ENCODE measurements at places on chromosomes 16 and 17.

GRCh38 chr16:85332175-85332574 is 219.9 kb upstream of the CIBAR2 start:
- no peak for DNase-seq

DNA sequence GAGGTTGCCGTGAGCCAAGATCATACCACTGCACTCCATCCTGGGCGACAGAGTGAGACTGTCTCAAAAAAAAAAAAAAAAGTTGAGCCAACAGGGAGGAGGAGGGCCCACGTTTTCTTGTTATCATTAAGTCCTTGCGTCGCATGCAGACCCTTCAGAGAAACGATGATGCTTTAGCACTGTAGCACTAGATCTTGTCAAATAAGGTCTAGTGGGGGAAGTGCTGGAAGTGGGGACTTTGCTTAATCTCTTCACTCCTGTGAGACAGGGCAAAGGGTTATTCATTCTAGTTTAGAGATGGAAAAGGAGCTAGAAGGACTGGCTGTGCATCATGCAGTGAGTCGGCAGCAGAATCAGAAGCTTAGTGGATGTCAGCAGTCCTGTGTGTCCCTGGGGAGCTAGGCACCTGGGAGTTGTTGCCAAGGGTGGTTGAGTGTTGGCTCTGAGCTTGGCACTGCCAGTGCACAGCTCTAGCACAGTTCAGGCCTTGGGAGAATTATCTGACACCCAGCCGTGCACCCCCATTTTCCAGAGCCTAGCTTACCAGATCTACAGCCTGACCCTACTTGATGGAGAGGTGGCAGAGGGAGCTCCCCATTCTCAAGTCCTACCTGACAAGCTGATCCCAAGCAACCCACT is 33.4 kb upstream of the TBX2 start:
- no peak for DNase-seq

DNA sequence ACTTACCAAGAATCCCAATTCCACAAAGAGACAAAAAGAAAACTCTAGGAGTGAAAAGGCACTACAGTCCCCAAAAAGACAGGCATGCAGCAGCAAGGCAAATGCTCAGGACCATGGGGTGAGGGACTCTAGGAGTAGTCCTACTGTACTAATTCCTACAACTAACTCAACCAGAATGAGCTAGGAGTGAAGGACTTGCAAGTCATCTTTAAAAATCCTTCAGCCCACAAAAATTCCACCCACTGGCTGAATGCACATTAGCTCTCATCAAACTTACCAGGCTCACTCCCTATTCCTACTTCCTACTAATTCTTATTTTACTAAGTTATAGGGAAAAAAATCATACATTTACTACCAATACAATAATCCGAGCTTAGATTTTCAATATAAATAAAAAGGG is 141.7 kb upstream of the C17orf78 start:
- no peak for DNase-seq

- no peak for DNase-seq
Observed at GRCh38 chr16:12193692-12194091, 217.2 kb downstream of the SNX29 start.

GRCh38 chr16:67425580-67425979 is 5.3 kb upstream of the HSD11B2 start:
- no peak for DNase-seq

DNA sequence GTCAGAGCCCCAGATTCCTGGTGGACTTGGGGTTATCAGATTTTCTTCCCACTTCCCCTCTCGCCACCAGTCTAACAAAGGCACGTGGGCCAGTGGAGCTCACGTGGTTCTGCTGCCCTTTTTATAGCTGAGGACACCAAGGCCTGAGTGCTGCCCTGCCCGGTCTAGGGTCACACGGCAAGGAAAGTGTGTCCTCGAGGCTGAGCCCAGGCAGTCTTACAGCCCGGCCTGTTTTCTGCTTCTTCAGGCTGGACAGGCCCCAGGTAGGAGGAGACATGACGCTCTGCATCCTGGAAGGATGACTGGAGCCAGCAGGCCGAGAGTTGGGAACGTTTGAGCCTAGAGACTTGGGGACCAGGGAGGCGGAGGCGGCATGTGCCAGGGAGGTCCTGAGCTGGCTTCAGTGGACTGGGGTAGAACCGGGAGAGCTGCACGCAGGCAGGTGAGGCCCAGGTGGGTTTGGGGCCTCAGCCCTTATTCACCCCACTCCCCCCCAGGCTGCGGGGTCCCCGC is 3.5 kb downstream of the CTRB1 start:
- DNase-seq, result no peak

DNA sequence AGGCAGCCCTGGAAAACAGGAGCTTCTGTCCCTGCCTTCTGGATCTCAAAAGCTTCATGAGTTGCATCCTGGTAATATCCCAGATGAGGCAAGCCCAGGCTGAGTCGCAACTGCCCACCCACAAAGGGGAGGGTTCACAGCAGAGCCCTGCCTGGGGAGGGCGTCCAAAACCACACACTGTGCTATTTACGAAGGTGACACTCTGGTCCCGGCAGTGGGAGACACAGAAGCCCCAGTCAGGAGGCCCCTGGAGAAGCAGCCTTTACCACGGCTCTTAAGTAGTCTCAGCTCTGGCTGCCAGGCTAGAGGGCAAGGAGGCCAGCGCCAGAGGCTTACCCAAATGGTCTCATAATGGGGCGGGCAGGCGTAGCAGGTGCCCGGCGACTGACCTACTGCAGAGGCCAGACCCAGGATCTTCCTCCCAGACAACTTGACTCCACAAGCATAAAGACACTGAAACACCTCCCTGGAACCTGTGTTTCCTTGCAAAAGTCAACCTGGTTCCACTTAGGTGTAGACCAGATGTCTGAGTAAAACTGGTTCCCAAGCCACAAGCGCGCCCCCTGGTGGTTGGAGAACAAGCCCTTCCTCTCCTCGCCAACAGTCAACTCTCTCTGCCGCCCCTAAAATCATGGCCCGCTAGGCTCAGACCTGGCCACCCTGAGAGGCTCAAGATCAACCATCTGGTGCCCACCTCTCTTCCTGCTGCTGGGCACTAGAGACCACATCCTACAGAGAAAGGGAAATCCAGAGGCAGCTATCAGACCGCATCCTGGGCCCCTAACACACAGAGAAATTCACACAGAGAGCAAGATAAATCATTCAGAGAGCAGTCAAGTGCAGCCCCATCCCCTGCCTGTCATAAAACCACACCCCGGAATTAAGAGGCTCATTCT is 5.2 kb downstream of the AXIN2 start:
- peak; percentile 48 for DNase-seq

- no peak for DNase-seq
Observed at GRCh38 chr17:68763562-68763961, 162.4 kb upstream of the FAM20A start.

GRCh38 chr17:81412490-81413093 is 17.3 kb downstream of the BAHCC1 start:
- DNase-seq, result no peak

DNA sequence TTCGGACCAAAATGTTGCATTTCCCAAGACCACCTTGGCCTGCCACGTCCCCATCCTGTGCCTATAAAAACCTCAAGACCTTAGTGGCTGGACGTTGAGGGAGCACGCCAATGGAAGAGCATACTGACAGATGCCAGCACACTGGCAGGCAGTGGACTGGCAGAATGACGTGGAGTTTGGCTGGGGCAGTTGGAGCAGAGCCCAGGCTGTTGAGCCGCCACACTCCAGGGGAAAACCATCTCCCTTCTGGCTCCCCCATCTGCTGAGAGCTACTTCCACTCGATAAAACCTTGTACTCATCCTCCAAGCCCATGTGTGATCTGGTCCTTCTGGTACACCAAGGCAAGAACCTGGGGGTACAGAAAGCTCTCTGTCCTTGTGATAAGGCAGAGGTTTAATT is 494.1 kb downstream of the CDH11 start:
- DNase-seq, result no peak

Data from C1 segment of cervical spinal cord (tissue), 14 donors.